ENCODE measurements at places on chromosomes 3 and 15.
A peak's percentile ranks its signal among the peaks of the same experiment; 100 is the strongest.

DNA sequence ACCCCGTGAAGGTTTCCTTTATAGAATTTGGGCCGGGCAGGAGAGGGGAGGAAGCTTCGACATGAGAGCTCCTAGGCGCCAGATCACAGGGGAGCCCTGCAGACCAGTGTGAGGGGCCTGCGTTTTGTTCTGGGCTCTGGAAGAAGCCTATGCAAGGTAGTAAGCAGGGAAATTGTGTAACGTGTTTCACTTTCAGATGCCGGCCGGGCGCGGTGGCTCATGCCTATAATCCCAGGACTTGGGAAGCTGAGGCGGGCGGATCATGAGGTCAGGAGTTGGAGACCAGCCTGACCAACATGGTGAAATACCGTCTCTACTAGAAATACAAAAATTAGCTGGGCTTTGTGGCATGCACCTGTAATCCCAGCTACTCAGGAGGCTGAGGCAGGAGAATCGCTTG, 65.2 kb downstream of the GABRG3 start:
- no peak for DNase-seq

- DNase-seq: no peak
These were observed 69.2 kb downstream of the RFTN1 start for GRCh38 chr3:16444344-16444743.

- no peak for DNase-seq
These were observed 81.5 kb downstream of the CSNK1G1 start for GRCh38 chr15:64274341-64274950.

GRCh38 chr3:95356764-95357501, 1294.1 kb downstream of the NSUN3 start:
- DNase-seq: no peak

GRCh38 chr15:48702569-48703236, 57.2 kb upstream of the FBN1 start:
- no peak for DNase-seq

- DNase-seq: no peak
These were observed 196.0 kb downstream of the LRTM1 start for GRCh38 chr3:54731732-54732445.

DNA sequence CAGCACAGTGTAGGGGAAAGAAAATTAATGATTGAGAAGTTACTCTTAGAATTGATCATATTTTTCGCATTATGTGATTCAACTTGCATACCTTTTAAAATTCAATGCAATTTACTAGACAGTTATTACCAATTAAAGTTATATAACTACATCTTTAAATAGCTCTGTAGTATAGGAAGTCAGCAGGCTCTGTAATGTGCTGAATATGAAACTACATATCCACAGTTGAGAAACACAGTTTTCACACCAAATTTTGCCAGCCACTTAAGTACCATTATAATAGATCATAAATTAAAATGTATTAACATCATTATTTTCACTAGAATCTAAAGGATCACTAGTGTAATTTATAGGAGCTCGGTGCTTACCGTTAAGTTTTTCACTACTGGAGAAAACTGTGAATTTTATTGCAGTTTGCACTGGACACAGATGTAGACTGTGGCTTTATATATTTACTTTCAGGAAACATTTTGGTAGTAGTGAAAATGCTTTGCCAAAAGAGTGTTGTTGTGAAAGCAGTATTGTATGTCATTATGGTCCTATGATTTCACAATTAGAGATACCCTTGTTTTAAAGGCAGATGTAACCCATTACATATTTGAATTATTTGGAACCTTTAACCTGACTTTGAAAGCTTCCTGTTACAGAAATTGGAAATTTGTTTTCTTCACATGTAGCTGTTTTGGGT, 113.6 kb downstream of the PLCL2 start:
- DNase-seq: no peak

- DNase-seq: no peak
These were observed 128.4 kb downstream of the IGF1R start for GRCh38 chr15:98776607-98777281.

- no peak for DNase-seq
These were observed 376.5 kb upstream of the TPM1 start for GRCh38 chr15:62666046-62666445.

GRCh38 chr3:100076731-100077529, 37.4 kb downstream of the FILIP1L start:
- DNase-seq: no peak

GRCh38 chr15:67700023-67700422, 125.3 kb upstream of the SKOR1 start:
- no peak for DNase-seq

DNA sequence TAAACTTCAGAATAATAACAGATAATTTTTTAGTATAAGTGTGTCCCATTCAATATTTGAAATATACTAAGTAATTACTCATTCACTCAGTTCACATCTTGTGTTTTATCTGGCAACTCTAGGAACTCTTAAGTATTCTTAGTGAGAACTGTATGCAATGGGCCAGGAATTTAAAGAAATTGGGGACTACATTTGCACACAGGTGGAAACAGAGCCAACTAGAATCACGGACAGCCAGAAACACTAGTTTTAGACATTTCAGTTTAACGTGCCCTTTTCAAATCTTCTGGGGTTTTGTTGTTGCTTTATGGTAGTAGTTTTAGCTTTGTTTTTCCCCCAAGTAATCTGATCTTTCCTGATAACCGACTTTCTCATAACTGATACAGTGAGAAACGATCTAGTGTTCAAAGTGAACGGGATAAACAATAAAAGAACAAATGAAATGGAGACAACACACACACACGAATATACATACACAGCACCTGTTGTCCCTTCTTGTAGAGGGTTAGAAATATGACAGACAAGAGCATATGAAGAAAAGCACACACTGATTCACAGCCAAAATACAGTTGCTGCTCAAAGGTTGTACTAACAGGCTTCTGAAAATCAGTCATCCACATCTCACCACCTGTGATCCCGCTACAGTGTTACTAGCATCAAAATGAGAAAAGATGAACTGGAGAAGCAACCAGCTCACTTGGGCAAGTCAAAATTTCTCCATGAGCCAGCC, 167.0 kb downstream of the FMN1 start:
- no peak for DNase-seq

DNA sequence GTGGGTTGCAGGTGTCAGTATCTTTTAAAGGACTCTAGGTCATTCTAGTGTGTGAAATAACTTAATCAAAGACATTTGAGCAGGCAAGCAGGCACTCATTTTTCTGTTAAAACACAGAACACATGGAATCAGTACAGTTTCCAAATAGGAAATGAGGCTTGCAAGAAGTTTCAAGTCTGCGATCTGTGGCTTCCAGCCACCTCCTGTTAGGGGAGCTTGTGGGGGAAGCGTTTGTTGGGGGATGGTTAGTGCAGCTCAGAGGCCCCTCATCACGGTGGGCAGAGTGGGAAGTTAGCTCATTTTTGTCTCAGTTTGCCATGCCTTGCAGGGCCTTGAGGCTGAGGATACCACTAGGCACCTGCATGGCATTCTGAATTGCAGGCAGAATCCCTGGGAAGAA, 59.9 kb downstream of the SLC6A11 start:
- no peak for DNase-seq

- DNase-seq: no peak
These were observed 216.8 kb downstream of the VGLL3 start for GRCh38 chr3:86774082-86774691.

DNA sequence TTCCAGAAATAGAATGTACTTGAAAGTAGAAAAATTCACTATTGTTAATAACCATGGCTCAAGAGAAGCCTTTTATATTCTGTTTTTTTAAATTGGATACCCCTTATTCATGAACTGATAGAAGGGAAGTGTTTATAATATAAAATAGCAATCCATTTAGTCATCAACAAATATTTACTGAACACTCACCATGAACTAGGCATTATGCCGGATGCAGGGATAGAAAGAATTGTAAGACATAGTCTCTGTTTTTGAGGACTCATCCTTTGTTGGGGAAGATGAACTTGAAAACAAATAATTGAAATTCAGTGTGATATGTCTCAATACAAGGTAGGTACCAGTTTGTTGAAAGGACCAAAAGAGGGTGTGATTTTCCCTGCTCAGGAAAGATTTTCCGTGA, 160.9 kb upstream of the SATB1 start:
- DNase-seq: no peak

- no peak for DNase-seq
These were observed 99.9 kb upstream of the IGSF10 start for GRCh38 chr3:151560738-151561137.

DNA sequence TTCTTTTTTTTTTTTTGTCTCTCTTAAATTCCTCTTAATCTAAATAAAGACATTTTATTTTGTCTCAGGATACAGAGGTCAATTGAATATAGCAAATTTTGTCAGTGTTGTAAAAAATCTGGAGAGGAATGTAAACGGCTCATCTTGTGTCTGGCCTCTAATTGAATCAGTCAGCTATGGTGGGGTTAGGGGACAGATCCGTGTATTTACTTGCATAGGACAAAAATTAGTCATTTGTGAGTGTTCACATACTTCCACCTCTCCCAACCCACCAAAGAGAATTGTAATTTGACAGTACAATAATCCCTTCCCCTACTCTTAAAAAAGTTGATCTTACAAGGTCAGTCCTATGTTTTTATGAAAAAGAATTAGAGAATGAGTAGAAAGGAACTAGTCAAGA, 18.3 kb downstream of the PPARG start:
- DNase-seq: no peak

GRCh38 chr15:70023769-70024491, 73.8 kb downstream of the TLE3 start:
- peak; percentile 28 for DNase-seq

GRCh38 chr3:131699001-131699400, 196.2 kb upstream of the MRPL3 start:
- no peak for DNase-seq

DNA sequence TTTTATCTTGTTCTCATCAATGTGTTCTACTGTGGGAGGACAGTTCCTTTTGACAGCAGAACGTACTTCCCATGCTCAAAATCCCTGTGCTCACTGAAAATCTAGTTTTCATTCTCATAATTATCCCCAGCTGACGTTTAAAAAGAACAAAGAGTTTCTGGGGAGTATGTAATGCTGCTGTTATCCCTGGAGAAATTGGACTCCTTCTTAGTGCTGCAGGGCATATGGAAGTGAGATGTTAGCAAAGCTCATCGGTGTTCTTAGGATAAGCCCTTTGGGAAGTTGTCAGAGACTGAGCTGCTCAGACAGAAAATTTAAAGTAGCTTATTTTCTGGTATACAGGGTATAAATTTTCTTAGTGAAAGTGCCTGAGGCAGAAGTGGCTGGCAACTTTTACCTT, 66.5 kb downstream of the CDAN1 start:
- no peak for DNase-seq

DNA sequence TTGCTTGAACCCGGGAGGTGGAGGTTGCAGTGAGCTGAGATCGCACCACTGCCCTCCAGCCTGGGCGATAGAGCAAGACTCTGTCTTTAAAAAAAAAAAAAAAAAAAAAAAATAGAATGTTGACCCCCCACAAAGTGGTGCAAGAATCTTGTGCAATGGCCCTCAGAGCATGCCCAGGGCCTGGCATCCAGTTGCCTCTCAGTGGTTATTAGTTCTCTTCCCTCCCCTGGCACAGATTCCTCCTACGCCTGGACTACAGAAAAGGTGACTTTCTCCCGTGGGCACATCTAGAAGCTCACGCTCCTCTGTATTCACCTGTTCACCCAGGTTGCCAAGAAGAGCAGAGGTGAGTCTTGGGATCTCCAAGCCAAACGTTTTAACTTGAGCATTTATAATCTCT, 36.7 kb downstream of the ACSBG1 start:
- DNase-seq: no peak

DNA sequence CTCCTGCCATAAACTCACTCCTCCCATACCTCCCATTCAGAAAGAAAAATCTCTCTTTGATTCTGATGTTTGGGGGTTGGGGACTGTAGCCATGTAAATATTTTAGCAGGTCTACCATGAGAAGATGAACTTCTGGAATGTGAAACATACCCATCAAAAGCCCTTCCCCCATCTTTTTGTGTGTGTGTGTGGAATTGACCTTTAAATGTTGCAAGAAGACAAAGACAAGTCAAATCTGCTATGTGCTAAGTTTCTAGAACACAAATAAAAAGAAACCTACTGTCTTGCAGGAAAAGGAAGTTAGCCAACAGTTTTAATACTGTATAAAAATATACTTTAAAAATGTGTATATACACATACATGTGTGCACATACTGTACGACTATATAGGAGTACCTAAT, 29.7 kb upstream of the USP50 start:
- no peak for DNase-seq

DNA sequence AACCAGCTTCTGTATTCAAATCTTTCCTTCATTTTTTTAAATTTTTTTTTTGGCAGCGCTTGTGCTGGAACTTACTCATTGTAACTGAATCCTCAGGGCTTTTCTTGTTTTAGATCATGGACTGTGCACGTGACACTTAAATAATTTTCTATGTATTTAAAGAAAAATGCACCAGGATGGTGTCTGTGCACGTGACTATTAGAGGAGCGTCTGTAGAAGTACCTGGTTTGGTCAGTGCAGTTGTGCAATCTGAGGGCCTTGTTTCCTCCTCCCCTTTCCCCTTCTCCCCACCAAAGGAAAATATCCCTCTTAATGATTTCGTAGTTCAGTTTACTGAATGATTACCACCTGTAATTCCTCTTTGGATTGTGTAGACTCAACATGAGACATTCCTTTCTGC, 31.3 kb downstream of the EDEM1 start:
- DNase-seq: no peak

- DNase-seq: no peak
These were observed 14.1 kb upstream of the HRH1 start for GRCh38 chr3:11140030-11140712.

DNA sequence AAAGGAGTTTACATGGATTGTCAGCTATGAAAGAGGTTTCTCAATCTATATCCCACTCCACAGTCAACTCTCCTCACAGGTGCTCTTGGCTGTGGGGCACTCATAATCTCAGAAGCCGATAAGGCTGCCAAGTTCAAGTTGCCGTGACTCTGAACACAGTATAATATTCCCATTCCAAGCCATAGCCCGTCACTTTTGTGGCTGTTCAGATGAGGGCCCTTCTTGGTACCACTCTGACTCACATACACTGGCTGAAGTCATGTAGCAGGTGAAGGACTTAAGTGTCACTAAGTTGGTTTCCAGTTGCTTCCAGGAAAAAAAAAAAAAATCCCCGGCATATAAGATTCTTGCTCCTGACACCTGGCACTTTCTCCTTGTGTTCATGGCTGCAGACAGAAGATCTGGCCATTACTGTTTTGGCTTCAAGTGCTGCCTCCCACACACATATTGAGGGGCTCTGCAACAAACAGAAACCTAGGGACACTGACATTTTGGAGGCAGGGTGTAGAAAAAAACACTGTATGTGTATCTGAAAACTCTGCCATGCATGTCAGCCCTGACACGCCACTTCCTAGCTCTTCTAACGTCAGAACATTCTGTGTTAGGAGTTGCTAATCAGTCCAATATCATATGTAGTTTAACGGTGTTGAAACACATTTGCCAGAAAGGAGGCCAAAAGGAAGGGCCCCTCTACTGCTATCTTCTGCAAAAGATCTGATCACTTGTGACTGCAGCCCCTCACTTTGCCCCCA, 170.2 kb upstream of the ICE2 start:
- DNase-seq: no peak

DNA sequence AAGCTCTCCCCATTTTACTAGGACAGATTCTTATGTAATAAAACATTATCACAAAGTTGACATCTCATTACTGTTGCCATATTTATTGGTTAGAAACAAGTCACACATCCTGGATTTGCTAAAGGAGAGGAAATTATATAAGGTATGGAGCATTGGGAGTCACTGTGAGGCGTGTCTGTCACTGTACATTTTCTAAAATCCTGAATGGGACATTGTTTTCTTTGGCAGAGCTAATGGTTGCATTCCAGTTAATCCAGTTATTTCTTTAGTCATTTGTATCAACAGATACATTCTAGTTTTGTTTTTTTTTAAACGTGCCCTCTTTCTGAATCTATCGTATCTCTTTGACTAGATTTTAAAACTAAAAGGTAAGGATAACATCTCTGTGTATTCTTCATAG, 70.2 kb upstream of the MITF start:
- no peak for DNase-seq

Data from AG04449 (cell line).